ENCODE measurements at places on chromosomes 11 and 22.

- DNase-seq: no peak
These were observed 47.1 kb upstream of the EED start for GRCh38 chr11:86197448-86197847.

DNA sequence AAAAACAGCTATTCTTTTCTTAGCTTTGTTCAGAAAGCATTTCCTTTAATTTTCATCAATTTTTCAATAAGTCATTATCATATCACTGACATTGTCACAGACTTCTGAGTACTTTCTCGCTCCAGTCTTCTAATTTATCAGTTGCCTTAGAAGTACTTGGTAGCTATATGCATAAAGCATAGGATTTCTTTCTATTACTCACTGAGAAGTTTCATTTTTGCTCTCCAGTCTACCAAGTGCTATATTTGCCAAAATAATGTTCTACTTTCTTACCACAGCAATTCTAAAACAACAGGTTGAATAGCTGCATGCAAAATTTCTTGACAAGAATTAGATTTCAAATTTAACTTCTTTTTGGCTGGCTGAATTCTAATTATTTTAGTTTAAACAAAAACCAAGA lies 116.3 kb downstream of the STK33 start:
- no peak for DNase-seq

DNA sequence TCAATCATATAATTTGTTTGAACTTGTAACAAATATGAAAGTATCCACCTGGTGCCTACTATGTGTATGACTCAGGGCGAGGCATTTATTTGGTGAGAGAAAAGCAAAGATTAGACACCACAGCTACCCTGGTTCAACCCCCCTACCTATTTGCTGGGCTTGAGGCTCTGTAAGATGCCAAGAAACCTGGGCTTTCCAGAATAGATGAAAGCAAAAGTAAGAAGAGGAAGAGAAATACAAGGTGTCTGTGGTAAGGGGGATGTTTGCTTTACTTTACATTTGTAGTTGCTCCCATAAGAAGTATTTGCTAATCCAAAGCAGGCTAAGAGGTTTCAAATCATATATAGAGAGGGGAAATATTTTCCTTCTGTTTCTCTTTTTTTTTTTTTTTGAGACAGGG lies 61.7 kb downstream of the DDI1 start:
- DNase-seq: no peak

DNA sequence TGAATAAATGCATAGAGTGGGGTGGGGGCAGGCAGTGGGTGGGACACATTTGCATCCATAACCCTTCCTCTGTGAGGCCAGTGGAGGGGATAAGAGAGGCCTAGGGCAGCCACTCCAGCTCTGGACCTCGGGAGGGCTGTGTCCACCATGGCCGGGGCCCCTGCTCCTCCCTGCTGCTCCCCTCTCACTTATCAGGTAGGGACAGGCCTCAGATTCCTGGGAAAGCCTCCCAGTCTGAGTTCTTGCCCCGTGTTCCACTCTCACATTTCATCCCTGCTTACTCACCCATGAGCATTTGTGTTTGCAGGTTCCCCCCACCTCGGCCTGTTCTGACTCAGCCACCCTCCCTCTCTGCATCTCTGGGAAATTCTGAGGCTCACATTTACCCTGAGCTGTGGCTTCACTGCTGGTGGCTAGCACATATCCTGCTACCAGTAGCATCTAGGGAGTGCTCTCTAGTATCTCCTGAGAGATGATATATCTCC lies 128.7 kb upstream of the TOP3B start:
- DNase-seq: peak; percentile 44

GRCh38 chr11:122732342-122733315 lies 77.1 kb downstream of the UBASH3B start:
- no peak for DNase-seq

DNA sequence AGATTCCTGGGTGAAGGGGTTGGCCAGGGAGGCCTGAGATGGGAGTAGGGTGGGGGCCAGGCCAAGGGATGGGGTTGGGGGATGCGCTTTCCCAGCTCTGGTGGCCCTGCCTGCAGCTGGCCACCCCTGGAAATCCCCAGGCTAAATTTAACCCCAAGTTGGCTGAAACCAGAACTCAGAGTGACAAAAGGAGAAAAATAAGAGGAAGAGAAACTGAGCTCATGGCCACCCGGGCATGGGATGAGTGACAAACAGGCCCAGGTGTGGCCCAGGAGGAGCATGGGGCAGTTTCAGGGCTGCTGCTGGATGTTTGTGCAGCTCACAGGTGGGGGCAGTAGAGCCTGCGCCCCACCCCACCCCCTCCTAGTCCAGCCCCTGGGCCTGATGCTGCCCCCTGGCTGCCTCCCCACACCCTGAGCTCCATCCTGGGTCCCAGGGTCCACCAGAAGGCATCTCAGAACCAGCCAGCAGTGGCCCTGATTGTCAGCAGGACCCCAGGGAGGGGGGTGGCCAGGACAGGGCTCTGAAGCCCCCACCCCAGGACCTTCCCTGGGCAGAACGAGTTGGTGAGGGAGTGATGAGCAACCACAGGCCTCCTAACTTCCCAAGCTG lies 48.0 kb downstream of the IGLL5 start:
- DNase-seq: no peak

GRCh38 chr22:38214302-38215056 lies 12.7 kb downstream of the MAFF start:
- peak; percentile 81 for DNase-seq

GRCh38 chr11:79244241-79244772 lies 196.5 kb downstream of the TENM4 start:
- DNase-seq: peak; percentile 80

DNA sequence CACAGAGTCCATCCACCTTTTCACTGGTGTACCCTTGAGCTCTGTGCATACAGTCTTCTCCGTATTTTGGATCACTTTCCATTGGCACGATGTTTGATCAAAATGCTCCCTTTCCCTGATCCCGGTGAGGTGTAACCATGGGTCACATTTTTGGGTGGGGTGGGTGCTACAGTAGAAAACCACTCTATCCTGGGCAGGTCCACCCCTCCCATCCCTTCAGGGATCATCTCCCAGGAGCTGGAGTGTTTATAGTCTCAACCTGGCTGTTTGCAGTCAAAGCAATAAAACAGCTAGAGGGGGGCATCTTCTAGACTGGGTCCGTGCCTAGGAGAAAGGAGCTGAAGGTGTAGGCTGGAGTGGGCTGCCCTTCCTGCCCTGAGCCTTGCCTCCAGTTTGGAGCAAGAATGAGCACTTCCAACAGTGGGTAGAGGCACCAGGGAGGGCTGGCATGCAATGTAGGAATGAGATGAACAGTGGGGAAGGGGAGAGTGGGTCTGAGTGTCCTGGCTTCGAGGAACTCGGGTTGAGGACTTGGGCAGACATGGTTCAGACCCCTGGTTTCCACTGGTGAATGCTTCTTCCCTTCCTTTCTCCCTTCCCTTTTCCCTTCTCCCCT lies 38.8 kb downstream of the RNF141 start:
- peak; percentile 1 for DNase-seq

GRCh38 chr22:44997060-44997459 lies 12.7 kb downstream of the PHF21B start:
- DNase-seq: no peak

GRCh38 chr11:14454861-14455632 lies 44.6 kb downstream of the COPB1 start:
- peak; percentile 45 for DNase-seq

DNA sequence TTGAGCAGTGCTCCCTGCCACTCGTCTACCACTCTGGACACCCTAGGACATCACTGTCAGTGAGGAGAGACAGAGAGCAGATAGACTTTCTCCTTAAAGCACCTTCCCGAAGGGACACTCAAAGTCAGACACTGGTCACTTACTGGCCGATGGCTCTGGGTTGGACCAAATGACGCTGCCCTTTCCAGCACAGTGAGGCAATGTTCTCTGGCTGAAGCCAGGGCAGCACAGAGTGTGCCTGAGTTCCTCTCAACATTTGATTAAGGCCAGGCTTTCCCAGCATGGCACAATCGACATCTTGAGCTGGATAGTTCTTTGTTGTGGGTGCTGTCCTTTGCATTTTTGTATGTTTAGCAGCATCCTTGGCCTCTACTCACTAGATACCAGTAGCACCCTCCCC lies 206.2 kb downstream of the CSNK2A3 start:
- no peak for DNase-seq

- DNase-seq: no peak
These were observed 29.9 kb downstream of the MED15 start for GRCh38 chr22:20537325-20537756.

GRCh38 chr11:109425554-109425953 lies 3.6 kb downstream of the C11orf87 start:
- no peak for DNase-seq

DNA sequence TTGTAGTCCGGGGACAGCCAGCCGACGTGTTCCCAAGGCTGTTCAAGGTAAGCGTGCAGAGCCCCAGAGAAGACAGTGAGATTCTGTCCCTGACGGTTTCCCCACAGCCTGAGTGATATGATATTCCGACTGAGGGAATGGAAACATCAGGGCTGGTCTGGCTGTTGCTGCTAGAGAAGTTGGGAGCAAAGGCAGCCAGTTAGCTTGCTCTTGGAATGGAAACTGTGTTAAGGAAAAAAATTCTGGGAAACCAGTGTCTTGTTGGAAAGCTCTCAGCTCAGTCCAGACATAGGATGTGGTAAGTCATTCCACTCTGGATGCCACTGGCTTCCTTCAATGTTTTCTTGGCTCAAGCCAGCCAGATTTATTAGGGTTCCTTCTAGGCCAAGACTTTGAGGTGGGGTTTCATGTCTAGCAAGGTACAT lies 8.8 kb downstream of the CRY2 start:
- peak; percentile 71 for DNase-seq

GRCh38 chr11:2115308-2115707 lies 23.9 kb downstream of the IGF2 start:
- DNase-seq: no peak

DNA sequence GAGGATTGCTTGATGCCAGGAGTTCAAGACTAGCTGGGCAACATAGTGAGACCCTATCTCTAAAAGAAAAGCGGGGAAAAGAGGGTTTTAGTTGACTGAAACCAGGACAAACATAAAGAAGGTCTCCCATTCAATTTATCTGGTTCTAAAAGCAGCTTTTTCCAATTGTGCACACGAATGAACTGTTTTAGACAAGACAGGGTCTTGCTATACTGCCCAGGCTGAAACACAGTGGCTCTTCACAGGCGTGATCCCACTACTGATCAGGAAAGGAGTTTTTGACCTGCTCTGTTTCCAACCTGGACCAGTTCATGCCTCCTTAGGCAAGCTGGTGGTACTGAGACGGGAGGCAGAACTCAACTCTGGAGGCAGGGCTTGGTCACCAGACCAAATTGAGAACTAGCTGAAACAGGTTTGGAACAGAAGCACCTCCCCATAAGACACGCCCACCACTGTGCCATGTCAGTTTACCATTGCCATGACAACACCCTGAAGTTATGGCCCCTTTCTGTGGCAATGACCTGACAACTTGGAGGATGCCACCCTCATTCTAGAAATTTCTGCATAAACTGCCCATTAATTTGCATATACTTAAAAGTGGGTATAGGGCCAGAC lies 2.8 kb upstream of the NUCB2 start:
- no peak for DNase-seq

GRCh38 chr11:250740-251299 lies 14.0 kb downstream of the PSMD13 start:
- peak; percentile 71 for DNase-seq
